ENCODE measurements at places on chromosomes 2 and 18. TPM values are rescaled to one million over a fixed set of nuclear protein-coding genes. Genes with fewer than 3 reads are reported as not detected.
A peak's percentile ranks its signal among the peaks of the same experiment; 100 is the strongest.

AKAIN1 gene
- total RNA-seq, result not detected

LAMA1 gene
- 3.1 TPM for total RNA-seq

LYPD6 gene
- 1.1 TPM for total RNA-seq

C2orf81 gene
- 0.34 TPM for total RNA-seq

PLEKHA3 gene
- 8.4 TPM for total RNA-seq

GAREM1 gene
- total RNA-seq, result 0.82 TPM

CELF4 gene
- not detected for total RNA-seq

KANSL3 gene
- 27.4 TPM for total RNA-seq

POTEC gene
- total RNA-seq, result not detected

REG1A gene
- total RNA-seq, result not detected

- DNase-seq, result no peak
These were observed 190.4 kb downstream of the LAMA1 start for GRCh38 chr18:6927153-6927552.

- no peak for DNase-seq
These were observed 5.8 kb upstream of the PIEZO2 start for GRCh38 chr18:11155034-11155759.

- DNase-seq, result peak; percentile 7
These were observed 303.1 kb upstream of the FBXO11 start for GRCh38 chr2:48209214-48209885.

GRCh38 chr18:24677011-24677410, 216.6 kb downstream of the HRH4 start:
- no peak for DNase-seq

GRCh38 chr2:113276216-113276760, 2.4 kb downstream of the PAX8 start:
- DNase-seq, result no peak

GRCh38 chr2:234047361-234047760, 3.1 kb upstream of the SPP2 start:
- DNase-seq, result no peak

DNA sequence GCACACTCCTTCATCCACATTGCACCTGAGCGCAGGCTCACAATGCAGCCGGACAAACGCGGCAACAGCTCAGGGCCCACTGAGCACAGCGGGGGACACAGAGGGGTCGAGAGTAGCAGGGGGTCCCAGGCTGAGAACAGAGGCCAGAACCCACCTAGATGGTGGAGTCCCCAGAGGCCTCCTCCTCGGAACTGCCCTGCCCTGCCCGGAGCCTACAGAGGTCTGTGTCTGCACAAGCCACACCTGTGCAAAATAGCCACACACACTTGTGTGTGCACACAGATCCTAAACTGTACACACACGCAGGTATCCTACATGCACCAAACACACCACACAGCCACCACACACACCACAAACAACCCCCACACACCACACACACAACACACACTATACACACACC, 72.8 kb downstream of the TMEM18 start:
- no peak for DNase-seq

GRCh38 chr18:25056429-25056828, 295.5 kb downstream of the ZNF521 start:
- DNase-seq, result no peak

DNA sequence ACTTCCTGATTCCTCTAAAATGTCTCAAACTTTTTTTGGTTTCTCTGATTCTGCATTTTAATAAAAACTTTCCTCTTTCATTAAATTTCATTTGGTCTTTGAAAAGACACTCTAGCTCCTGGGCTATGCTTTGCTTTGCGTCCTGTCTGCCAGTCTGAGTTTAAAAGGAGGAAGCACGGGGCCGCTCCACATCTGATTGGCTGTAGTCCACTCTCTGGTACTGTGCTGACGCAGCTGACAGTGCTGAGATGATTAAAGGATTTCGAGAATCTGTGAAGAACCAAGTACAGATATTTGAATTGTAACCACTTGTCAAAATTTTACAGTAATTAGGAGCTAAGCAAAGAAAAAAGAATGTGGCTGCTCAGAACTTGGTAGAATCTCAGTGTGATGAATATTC, 199.6 kb upstream of the HNMT start:
- no peak for DNase-seq

GRCh38 chr2:180980943-180981911, 822 bp downstream of the UBE2E3 start:
- peak; percentile 18 for DNase-seq

GRCh38 chr2:54103454-54104314, 11.7 kb upstream of the ACYP2 start:
- DNase-seq, result no peak

- peak; percentile 62 for DNase-seq
These were observed 738.2 kb downstream of the LRP1B start for GRCh38 chr2:141392517-141393213.

DNA sequence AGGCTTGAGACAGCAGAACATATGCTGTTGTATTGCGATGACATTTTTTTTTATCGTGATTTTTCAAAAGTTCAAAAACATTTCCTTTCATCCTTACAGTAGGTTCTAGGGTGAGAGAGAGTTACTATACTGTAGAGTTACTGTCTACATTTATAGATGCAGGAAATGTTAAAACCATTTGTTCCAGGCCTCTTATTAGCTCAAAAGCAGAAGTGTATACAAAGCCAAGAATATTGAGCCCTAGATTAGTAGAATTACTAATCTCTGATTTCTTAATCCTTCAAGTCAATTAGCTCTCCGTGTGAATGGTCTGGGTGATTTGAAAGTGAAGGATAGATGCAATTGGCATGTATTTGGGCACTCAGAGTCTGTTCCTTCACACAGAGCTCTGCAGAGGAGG, 73.1 kb downstream of the MAPRE2 start:
- no peak for DNase-seq

DNA sequence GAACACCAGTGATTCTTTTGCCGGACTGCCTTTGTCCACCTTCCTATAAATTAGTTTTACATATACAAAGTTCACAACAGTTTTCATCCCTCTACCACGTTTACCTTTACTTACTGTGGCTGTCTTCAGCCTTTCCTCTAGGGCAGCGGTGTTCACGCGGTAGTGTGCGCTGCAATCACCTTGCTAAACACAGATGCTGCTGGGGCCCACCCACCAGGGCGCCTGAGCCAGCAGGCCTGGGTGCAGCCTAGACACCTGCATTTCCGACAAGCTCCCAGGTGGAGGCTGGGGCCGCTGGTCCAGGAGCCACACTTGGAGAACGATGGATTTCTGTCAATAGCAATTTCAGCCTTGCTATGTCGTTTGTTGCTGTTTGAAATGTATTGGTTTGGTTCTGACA, 83.1 kb downstream of the NDUFA10 start:
- no peak for DNase-seq

DNA sequence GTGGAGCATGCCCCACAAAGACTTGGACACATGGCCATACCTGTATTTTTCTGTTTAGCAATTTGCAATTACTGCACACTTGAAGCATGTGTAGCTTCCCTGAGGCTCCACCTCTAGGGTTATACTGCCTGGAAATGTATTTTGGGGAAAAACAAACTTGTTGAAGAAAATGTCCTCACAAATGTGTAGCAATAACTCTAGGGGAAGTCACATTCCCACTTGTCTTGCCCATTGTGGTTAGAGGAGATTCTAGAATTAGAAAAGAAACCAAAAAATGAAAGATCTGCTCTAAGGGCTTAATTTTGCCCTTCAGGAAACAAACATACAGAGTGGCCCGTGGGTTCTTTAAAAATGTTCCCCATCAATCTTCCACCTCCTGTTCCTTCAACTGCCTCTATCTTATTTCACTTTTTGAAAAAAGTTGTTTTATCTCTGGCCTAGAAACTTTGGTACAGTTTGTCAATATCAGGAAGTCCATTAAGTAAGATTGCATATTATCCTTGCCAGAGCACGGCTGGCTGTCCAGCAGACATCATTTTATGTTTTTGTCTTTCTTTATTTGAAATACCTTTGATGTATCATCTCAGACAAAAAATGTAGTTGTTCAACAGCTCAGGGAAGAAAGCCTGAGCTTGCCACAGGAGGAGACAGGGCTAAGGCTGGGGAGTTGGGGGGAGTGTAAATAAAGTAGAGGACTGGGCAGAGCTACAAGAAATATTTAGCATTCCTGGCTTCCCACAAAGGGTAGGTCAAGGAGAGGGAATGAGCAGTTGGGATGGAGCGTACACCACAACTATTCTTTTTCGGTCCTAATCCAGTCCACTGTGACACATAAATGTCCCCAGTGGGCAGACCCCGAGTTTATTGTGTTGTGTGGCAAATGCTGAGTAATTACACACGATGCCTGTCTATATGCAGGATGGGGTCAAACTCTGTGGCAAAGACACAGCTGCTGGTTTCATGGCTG, 96.8 kb upstream of the CDC42EP3 start:
- DNase-seq, result no peak

- DNase-seq, result no peak
These were observed 1202.5 kb downstream of the DSC3 start for GRCh38 chr18:29840089-29840488.

- DNase-seq, result no peak
These were observed 213.3 kb downstream of the FAM210A start for GRCh38 chr18:13513021-13513420.

GRCh38 chr2:172233987-172234715, 131.5 kb upstream of the DLX2 start:
- DNase-seq, result no peak

- no peak for DNase-seq
These were observed 135.2 kb downstream of the RDH14 start for GRCh38 chr2:18425210-18425703.

DNA sequence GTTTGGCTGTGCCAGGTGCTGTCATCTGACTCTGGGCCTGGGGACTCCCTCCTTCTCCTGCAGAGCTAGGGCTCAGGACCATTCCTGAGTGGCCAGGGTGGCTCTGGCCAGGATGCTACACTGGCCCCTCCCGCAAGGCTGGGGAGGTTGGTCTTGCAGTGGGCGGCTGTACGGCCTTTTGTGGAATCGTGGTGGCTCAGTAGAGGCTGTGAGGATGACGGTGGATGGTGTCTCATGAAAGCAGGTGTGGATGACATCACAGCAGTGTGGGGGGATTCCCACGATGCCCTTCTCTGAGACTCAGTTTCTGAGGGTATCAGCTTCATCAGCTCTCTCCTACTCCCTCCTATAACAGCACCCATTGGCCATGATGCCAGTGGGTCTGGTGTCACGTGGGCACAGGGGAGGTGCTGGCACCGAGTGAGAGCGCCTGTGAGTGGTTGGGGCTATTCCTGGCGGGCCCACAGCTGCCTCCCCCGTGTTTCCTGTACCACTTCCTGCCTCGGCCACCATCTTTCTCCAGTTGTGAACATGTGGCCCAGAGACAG, 144.2 kb upstream of the HDAC4 start:
- DNase-seq, result no peak

- no peak for DNase-seq
These were observed 74.1 kb downstream of the OSBPL6 start for GRCh38 chr2:178268435-178268834.
